ENCODE measurements at places on chromosomes 1 and 21.

DNA sequence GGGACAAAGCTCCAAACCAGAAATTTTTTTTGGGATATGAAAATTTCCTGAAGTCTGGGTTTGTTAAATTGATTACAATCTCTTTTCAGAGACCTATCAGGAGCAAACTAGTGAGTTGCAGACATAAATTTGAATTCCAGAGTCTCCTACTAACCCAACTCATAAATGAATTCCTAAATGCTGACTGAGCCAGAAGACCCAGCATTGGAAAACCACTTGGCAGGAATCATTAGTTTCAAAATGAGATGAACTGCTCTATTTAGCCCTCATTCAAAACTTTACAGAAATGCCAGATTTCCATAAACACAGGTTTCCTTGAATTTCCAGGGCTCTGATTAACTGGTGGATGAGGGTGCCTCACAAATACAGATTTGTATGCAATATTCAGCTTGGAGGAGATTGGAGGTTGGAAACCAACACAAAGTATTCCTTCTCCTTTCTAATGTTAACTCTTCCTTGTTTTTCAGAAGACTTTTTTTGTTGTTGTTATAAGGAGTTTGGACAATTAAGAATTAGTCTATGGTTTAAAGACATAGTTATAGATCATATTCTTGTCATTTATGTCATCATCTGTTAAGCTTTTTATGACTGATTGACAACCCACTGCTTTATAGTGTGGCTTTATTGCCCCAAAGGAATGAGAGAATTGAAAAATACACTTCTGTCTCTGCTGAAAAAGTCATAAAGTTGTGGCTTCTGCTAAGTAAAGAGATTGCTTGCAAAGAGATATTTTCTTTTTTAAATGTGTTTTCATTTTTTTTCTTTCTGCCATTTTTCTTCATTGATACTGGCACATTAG lies 222.8 kb downstream of the HLX start:
- no peak for DNase-seq

GRCh38 chr1:82472489-82473131 lies 671.9 kb downstream of the ADGRL2 start:
- no peak for DNase-seq

DNA sequence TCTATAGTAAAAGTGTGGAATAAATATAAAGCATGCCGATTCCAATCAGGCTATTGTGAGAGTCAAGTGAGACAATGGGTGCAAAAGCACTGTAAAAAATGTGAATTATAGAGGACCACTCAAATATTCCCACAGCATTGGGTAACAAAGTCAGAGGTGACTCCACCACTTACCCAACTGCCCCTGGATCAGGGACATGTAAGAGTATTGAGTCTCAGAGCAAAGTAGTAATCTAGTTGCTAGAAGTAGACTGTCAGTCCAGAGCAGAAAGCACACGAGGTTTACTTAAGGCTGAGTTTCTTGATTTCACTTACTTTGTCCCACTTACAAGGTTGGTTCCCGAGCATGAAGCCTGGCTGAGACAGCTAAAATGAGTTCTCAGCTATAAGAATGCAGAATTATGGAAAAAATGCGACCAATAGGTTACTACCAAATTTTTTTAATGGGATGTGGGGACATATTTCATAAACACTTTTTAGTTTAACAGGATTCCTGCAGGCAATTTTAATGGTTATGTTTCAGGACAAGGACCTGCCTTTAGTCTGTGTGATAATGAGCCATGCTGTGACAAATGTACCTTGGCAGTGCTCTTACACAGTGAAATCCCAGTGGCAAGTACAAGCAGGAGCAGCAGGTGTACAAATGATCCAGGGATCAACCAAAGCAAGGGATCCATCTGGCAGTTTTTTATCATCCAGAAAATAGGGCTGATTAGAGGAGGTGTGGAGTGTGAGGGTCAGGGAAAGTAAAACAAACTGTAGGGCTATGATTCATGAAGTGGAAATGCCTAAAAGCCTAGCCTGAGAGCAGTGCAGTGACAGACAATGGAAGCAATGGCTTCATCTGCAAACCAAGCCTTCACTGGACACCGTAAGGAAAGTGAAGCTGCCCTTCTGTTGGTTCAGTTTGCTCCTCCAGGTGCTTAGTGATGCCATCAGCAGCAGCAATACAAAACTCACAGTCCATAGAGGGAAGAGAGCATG lies 156.2 kb upstream of the SPAG17 start:
- no peak for DNase-seq

- no peak for DNase-seq
These were observed 173.1 kb upstream of the GALNT2 start for GRCh38 chr1:229893762-229894444.

GRCh38 chr1:46618754-46619415 lies 2.3 kb upstream of the MOB3C start:
- no peak for DNase-seq

DNA sequence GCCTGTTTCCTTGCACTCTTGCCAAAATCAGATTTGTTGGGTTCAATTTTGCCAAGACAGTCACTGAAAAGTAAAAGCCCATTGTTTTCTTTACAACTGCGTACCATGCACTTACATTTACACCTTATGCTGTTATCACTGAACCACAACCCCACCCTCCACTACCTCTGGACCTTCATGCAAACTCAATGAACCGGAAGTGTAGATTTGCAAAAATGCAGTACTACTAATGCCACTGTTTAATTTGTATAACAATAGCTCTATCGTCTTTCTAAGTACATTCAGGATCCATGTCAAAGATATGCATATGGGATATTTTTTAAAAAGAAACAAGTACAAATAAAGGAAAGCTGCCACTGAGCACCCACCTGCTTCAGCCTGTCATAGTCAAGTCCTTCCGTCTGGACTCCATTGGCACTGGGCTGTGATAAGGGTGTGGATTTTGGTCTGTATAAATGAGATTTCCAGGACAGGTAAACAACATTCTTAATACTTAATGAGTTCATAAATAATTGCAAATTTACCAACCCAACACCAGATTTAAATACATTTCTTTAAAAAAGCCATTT lies 72.9 kb upstream of the LBR start:
- DNase-seq = no peak

DNA sequence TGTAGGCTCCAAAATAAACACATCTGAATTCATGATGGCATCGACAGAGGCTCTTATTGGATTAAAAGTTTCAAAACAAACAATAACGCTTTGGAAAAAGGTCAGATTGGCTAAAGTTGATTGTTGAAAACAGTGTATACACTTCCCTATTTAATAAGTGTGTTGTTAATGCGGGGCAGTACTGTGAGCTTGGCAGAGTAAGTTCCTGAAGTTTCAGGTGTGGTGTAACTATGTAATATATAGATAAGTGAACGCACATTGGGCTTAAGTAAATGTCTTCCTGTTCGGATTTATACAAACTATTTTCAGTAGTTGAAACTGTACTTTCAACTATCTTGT lies 810 bp downstream of the ZBTB37 start:
- no peak for DNase-seq

GRCh38 chr21:30463713-30464112 lies 16.5 kb downstream of the KRTAP19-1 start:
- no peak for DNase-seq

DNA sequence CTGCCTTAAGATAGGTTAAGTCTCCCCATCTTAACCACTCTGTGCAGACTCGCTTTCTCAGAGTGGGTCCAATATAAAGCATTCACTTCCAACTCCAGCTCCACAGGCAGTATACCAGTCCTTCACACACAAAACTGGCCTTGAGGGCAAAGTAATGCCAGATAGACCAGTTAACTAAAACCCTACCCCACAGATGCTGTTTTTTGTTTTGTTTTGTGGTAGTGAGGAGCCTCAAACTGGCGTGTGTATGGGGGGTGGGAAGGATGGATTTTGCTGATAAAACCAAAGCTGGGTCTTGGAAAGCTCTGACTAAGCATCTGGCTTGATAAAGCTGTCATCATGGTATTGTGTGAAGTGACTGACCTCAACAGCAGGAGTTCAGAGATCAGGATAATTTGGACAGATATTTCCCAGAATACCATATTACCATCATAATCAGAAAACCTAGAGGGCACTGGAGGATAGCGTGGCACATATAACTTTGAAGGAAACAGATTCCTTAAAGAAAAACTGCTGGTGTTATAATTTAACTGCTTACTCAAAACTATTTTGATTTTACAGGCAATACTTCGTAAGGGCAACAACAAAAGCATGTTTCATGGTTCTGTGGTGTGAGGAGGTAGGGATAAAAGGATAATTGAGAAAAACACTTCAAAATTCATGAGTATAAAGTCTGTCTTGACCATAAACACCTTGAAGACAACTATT lies 29.6 kb upstream of the CPLANE2 start:
- DNase-seq = no peak

DNA sequence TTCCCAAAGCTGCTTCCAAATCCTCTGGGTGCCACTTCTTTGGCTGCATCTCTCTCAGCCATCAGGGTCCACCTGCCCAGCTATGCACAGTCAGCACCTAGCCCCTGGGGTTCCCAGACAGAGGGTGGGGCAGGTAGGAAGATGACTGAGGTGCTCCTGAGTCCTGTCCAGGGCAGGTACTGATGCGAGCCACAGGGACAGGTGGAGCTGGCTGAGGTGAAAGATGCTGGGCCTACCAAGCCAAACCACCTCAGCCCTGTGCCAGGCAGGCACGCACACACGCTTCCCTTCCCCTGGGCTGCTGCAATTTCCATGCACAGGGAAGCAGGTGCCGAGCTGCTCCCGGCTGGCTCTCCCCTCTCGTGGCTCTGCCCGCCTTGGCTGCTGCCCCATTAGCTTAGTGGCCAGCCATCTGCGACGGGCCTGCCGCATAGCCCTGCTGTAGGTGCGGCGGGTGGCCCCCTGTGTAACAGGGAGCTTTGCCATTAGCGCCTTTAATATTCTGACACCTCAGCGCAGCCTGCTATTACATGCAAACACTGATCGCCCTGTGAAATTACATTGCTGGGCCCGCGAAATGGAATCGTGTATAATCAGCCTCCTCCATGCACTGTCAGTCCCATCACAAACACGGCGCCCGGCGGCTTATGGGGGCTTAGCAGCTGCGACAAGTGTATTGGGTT lies 38.9 kb downstream of the DMAP1 start:
- DNase-seq = no peak

- DNase-seq = no peak
These were observed 114.7 kb upstream of the IRF2BP2 start for GRCh38 chr1:234724516-234725176.

GRCh38 chr21:34055615-34056014 lies 17.8 kb upstream of the MRPS6 start:
- DNase-seq = no peak

GRCh38 chr1:77845951-77846350 lies 42.5 kb upstream of the NEXN start:
- no peak for DNase-seq

DNA sequence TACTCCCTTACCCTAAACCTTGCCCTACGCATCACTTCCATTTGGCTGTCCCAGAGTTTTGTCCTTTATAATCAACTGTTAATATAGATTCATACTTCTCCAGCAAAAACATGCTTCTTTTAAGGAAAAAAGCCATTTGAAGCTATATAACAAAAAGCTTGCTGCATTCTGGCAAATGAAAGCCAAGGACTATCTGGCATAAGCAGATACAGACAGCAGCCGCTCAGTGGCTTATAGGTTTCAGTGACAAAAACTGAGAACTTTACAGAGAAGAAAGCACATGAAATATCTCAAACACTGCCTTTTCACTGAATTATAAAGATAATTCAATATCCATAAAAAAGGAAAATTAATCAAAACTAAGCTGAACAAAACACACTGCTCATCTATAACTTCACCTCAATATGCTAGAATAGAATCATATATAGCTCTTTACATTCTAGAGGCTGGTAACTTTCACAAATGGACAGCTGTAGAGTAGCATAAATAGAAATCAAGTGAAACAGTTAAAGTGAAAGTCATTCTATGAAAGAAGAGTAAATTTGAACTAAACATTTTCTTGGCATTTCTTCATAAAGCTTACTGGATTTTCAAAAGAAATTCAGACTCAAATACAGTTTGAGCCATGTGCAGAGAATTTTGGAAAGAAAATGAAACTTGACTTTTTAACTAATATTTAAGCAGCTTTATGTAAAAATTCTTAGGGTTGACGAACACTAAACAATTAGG lies 19.6 kb downstream of the CDC42BPA start:
- DNase-seq = no peak

DNA sequence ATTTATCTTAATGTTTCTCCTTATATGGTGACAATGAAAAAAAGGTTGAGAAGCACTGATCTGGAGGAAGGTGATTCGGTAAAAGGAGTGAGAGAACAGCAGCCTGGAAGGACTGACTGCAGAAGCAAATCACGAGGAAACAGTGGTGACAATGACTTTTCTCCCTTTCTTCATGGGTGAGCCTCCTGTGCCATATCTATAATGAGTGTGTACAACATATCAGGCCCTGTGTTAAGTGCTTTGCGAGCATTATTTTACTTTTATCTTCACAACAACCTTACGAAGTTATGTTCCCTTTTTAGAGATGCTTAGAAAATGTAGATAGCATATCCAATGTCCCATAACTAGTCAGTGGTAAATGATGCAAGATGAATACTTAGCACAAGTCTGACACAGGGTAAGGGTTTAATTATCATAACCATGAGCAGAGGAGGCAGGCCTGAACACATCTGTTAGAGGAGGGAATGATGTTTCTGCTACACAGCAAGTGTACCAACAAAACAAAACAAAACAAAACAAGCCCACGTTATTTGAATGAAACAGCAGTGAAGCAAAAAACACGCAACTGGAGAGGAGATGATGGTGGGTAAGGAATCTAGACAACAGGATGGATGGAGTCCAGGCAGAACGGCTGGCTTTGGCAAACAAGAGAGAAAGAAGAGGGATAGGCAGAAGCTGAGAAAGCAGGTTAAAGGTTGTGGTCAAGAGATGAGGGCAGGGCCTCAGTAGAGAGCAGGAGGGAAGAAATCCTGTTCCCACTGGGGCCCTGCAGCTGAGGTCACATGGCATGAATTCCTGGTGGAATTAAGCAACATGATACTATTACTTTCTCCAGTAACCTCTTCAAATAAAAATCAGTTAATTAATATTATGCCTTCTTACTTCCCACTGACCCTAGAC lies 29.6 kb downstream of the GNG12 start:
- DNase-seq = no peak

DNA sequence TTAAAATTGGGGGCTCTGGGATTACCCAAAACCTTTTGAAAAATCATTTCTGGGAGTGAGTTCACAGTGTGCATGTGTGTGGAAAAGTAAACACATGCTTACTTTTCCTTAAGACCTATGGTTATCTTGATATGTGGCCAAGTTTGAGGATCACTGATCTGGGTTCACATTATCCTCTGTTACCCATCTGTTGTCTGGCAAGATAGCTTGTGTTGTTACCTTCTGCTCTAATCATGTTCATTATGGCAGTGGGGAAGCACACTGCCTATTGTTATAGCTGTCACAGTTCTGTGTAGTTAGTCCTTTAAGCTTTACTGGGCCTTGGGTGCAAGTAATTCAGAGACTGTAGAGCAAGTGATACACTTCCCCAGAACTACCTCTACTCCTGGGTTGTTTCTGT lies 5.0 kb downstream of the CTBS start:
- no peak for DNase-seq
